ENCODE measurements at places on chromosomes 4 and X. TPM values are rescaled to one million over a fixed set of nuclear protein-coding genes. Genes with fewer than 3 reads are reported as not detected.

- no peak for DNase-seq
- H3K4me1 ChIP-seq, result peaks cover 24% of the 10 kb centered on the region
- H3K27ac ChIP-seq, result no peak overlapping the region
- H3K36me3 ChIP-seq, result peaks cover 6% of the 10 kb centered on the region
- H3K4me3 ChIP-seq, result 0 out of 2 replicates have a peak overlapping the region, but pooled peaks have one; percentile 17
Observed at GRCh38 chr4:156291317-156291716, 337.7 kb upstream of the CTSO start.

- H3K4me3 ChIP-seq, result peak overlapping the region; percentile 29
- H3K36me3 ChIP-seq, result no peaks in the 10 kb centered on the region
- no peak overlapping the region for H3K27ac ChIP-seq
Observed at GRCh38 chr4:154415313-154415712, 76.3 kb downstream of the DCHS2 start.

- DNase-seq, result peak; percentile 80
- H3K27ac ChIP-seq, result no peak overlapping the region
- no peak overlapping the region for H3K4me3 ChIP-seq
- peaks cover 10% of the 10 kb centered on the region for H3K4me1 ChIP-seq
- H3K36me3 ChIP-seq, result no peaks in the 10 kb centered on the region
Observed at GRCh38 chr4:20313237-20314030, 61.7 kb downstream of the SLIT2 start.

DNA sequence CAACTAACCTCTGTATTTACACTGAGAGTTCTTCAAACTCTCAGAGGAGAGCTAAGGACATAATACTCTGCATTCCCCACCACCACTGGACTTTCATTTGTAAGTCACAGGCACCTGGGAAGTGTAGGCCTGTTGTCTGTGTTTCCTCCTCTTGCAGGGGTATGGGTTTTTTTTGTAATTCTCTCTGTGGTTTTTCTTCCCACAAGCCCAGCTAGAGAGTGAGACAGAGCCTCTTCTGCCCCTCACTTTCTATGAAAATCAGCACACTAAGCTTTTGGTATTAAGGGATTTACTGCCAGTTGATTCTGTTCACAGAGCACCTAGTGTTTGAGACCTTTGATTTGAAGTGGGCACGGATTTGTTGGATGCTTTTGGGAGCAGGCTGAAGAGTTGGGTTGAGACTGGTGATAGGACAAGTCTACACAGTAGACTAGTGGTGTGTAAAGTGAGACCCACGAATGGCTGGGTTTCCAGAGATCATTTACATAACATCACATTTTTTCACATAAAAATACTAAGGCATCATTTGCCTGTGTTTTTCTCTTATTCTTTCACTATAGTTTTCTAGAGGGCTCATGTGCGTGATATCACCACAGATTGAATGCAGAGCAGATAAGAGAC, 28.9 kb upstream of the WDR17 start:
- H3K27ac ChIP-seq, result no peak overlapping the region
- H3K4me3 ChIP-seq, result no peak overlapping the region
- DNase-seq, result no peak

DNA sequence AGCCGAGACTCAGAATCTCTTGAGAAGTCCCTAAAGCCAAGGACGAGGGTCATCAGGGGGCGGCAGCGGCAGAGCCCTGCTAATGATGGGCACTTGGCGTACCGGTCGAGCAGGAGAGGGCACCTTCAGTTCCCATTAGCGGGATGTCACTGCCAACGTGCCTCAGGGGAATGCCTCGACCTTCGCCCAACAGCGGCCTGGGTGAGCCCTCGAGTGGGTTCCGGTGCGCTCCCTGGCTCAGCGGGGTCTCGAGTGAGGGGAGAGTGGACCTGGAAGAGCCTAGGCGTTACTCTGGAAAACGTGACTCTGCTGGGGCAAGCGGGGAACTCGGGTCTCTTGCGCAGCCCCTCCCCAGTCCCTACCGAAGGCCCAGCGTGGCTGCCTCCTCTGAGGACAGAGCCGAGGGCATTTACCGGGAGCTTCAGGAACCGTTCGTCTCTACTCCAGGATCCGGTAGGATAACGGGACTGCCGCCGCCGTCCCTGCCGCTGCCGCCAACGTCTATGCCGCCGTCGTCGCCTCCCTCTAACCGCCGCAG, 36.9 kb downstream of the PGRMC1 start:
- H3K4me1 ChIP-seq, result no peaks in the 10 kb centered on the region
- H3K36me3 ChIP-seq, result no peaks in the 10 kb centered on the region
- no peak overlapping the region for H3K27ac ChIP-seq

GRCh38 chr4:14043203-14043602, 415.7 kb upstream of the BOD1L1 start:
- DNase-seq, result no peak
- H3K27me3 ChIP-seq, result no peaks in the 10 kb centered on the region
- no peak overlapping the region for H3K4me3 ChIP-seq
- H3K36me3 ChIP-seq, result no peaks in the 10 kb centered on the region
- peaks cover 2% of the 10 kb centered on the region for H3K4me1 ChIP-seq

DNA sequence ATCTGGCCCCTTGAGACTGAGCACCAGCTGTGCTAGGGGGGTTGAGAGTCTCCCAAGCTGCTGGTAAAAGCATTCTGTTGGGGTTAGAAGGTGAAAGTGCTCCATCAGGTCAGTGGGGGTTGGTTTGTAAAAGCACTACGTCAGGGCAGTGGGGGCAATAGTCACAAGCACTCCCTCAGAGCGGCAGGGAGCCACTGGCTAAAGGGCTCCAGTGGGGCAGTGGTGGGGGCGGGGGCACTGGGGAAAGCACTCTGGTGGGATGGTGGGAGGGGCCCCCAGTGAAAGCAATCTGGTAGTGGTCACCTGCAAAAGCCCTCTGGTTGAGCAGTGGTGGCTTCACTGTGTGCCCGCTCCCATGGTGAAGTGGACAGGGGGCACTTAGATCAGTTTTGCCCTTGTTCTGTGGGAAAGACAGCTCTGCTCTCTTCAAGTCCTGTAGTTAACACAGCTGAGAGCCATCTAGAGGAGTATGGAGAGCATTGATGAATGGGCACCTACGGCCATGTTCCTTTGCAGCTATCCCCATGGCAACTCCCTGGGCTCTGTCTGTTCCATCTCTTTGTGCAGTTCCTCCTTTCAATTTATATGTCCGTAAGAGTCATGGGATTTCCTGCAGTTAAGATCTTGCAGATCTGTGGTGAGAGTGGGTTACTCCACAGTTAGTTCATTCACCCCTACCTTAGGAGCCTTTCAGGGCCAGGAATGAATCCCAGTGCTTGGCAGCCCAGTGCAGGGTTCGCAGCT, 106.4 kb downstream of the SH3BGRL start:
- peaks cover 6% of the 10 kb centered on the region for H3K4me1 ChIP-seq
- no peak overlapping the region for H3K4me3 ChIP-seq
- no peaks in the 10 kb centered on the region for H3K36me3 ChIP-seq
- no peak for DNase-seq

GRCh38 chr4:2079006-2079405, 19.9 kb downstream of the NAT8L start:
- H3K27ac ChIP-seq, result no peak overlapping the region
- H3K4me3 ChIP-seq, result no peak overlapping the region
- no peak for DNase-seq
- no peaks in the 10 kb centered on the region for H3K27me3 ChIP-seq
- no peaks in the 10 kb centered on the region for H3K4me1 ChIP-seq

GRCh38 chr4:116982656-116983055, 102.7 kb downstream of the TRAM1L1 start:
- peaks cover 6% of the 10 kb centered on the region for H3K4me1 ChIP-seq
- H3K4me3 ChIP-seq, result no peak overlapping the region
- DNase-seq, result no peak
- H3K27ac ChIP-seq, result no peak overlapping the region

- no peak for DNase-seq
- H3K27me3 ChIP-seq, result no peaks in the 10 kb centered on the region
- H3K4me3 ChIP-seq, result no peak overlapping the region
- peaks cover 79% of the 10 kb centered on the region for H3K36me3 ChIP-seq
- no peaks in the 10 kb centered on the region for H3K4me1 ChIP-seq
- H3K27ac ChIP-seq, result peak overlapping the region; percentile 46
Observed at GRCh38 chr4:68324519-68325262, 25.2 kb downstream of the YTHDC1 start.

DNA sequence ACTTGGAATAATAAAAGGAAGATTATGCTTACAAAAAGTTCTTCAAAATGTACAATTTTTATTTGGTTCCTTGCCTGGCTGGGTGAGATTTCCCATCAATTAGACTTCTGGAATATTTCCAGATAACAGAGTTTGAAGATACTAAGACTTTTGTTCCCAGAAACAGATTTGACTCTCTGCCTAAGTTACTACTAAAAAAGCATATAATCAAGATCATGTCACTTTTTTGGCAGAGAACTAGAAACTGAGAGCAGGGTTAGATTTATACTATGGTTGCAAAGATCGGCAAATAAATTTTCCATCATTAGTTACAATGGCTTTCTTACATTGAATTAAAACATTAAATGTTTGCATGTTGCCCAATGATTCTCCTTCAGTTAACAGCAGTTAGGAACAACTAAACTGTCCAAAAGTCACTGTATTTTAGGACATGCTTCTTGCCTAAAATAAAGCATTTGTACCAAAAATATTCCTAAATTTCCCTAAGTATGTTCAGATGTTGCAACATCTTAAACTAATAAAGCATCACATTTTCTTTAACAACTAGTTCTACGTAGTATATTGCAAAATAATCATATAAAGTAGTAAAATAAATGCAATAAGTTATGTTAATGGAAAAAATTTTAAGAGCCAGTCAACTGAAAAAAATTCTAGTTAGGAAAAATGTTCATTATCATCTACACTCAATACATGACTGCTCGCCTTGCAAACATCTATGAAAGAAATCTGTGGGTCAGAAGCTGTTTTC, 73.0 kb downstream of the SEC24D start:
- H3K4me1 ChIP-seq, result no peaks in the 10 kb centered on the region
- H3K4me3 ChIP-seq, result no peak overlapping the region
- peaks cover 34% of the 10 kb centered on the region for H3K36me3 ChIP-seq
- H3K27ac ChIP-seq, result no peak overlapping the region
- DNase-seq, result no peak

GRCh38 chr4:85784947-85785346, 310.0 kb downstream of the ARHGAP24 start:
- no peaks in the 10 kb centered on the region for H3K27me3 ChIP-seq
- no peak overlapping the region for H3K4me3 ChIP-seq
- no peaks in the 10 kb centered on the region for H3K36me3 ChIP-seq

- no peak for DNase-seq
- H3K4me1 ChIP-seq, result peaks cover 23% of the 10 kb centered on the region
- H3K27ac ChIP-seq, result no peak overlapping the region
- H3K36me3 ChIP-seq, result no peaks in the 10 kb centered on the region
Observed at GRCh38 chrX:39156051-39156450, 354.8 kb downstream of the MID1IP1 start.

GRCh38 chr4:184812651-184813181, 13.1 kb downstream of the ACSL1 start:
- H3K36me3 ChIP-seq, result no peaks in the 10 kb centered on the region
- no peak overlapping the region for H3K4me3 ChIP-seq
- no peak overlapping the region for H3K27ac ChIP-seq
- DNase-seq, result no peak
- H3K4me1 ChIP-seq, result peaks cover 35% of the 10 kb centered on the region
- H3K27me3 ChIP-seq, result no peaks in the 10 kb centered on the region

DNA sequence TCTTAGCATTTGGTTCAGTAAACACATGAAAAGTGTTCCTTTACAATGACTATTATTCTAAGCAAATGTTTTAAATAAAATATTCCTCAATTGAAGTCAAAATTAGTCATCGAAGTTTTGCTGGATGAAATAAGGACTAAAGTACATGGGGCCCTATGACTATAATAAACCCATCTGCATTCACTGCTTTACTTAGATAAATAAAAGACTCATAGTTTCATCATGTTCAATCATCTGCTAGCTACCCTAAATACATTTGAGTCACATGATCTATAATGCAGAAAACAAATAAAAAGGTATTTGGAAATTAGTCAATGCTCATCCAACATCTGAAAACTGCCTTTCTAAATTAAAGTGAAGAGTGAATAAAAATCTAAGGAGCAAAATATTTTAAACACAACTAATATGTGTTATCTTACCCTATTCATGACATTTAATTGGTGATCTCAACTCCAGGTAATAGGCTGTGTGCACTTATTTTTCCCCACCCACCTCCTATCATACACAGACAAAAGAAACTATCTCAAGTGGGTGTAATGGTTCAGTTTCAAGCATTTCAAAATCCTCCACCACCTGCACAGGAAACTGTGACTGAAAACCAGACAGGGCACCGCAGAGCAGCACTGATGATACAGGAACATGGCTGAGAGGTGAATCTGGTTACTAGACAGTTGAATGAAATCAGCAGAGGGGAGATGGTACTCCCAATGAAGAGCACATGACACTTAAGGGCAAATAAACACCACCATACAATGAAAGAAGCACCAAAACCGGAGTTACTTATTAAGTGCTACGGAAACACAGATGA, 78.6 kb downstream of the CAMK2D start:
- DNase-seq, result no peak
- no peak overlapping the region for H3K27ac ChIP-seq
- no peaks in the 10 kb centered on the region for H3K4me1 ChIP-seq
- no peak overlapping the region for H3K4me3 ChIP-seq
- peaks cover 7% of the 10 kb centered on the region for H3K36me3 ChIP-seq

DNA sequence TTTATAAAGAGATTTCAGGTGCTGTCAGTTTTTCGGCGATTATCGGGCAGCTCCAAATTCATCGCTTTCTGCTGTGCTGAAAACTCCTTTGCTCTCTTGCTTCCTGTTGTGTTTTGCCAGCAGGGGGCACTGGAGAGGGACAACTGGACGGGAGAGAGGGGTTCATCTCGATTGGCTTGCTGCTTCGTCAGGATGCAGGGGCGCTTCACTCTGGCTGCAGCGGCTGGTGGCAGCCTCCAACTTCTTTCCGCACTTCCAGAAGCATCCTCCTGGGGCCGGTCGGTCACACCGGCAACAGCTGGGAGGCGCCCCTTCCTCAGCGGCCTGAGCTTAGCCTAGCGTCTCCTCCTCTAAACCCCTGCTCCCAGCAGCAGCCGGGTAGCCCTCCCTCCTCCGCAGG, 29.5 kb downstream of the MSL3 start:
- no peak overlapping the region for H3K4me3 ChIP-seq
- H3K36me3 ChIP-seq, result no peaks in the 10 kb centered on the region
- no peak overlapping the region for H3K27ac ChIP-seq
- H3K4me1 ChIP-seq, result no peaks in the 10 kb centered on the region
- DNase-seq, result peak; percentile 85

GRCh38 chrX:70998411-70999027, 67.6 kb upstream of the SLC7A3 start:
- H3K4me1 ChIP-seq, result no peaks in the 10 kb centered on the region
- H3K27ac ChIP-seq, result peak overlapping the region; percentile 94
- no peaks in the 10 kb centered on the region for H3K27me3 ChIP-seq
- no peak overlapping the region for H3K4me3 ChIP-seq
- no peaks in the 10 kb centered on the region for H3K36me3 ChIP-seq

Gene SLC49A3
- total RNA-seq, result 5.8 TPM

Gene NXF2B
- total RNA-seq, result 0.18 TPM

Gene DCAF4L1
- 0.09 TPM for total RNA-seq

Gene STATH
- total RNA-seq, result not detected

Gene RGN
- 1.6 TPM for total RNA-seq

Gene GPRASP1
- 2.0 TPM for total RNA-seq

Gene BEND2
- total RNA-seq, result not detected

Gene SNX12
- 79.6 TPM for total RNA-seq

Gene ZNF81
- total RNA-seq, result 12.0 TPM

Gene ITM2A
- 43.4 TPM for total RNA-seq

Measured in WTC11 (cell line).